NCI-H1105 (cell line): ENCODE measurements at places on chromosomes 7 and 10.

DNA sequence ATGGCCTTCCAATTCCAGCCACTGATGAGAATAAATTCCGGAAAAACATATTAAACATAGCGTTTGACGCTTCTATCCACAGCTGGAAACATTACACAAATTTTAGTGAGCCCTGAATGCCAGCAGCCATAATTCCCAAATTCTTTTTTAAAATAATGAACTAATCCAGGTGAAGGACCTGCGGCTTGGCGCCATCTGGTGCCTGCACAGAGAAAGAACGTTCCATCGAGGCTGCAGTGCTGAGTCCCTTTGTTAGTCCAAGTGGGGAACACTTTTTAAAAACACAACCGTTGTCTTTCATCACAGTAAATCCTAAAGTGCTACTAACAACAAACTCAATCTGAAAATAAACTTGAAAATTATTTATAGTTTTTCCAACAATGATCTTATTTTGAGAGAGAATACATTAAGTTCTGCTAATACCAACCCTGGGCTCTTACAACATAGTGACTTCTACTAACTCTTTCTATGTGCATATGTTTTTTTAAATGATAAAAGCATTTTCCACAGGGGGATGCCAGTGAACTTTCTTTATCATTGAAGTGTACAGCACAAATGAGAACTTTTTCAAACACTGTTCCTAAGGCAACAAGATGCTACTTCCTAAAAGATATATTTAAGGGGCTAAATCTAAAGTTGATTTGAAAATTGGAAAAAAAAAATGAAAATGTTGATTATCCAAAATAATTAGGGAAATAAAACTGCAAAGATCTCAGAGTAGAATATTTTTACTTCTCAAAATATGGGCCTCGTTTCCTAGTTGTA lies 166.9 kb upstream of the RNF32 start:
- DNase-seq = peak; percentile 48

DNA sequence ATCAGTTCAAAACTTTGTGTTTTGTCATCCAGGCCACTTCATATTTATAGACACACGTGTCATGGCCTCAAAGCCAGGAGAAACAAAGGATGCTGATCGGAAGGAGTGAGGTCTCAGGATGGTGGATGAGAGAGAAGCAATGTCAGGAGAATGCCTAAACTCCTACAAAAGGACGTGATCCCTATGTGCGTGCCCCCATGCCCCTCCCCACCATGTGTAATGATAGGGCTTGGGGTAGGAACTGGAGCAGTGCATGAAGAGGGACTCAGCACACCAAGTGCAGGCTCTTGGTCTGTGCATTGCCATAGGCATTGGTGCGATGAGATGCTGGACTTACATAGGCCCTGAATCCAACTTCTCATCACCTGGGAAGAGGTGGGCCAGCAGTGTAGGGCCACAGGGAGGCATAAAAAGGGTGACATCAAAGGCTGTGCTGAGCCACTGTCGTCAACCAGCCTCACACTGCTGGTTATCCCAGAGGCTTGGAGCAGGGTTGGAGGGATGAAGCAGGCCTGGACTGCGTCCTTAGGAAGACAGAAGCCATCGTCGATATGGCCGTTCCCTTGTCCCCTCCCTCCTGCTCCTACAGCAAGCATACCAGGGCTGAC lies 46.9 kb upstream of the GDF10 start:
- DNase-seq = no peak

GRCh38 chr7:29375641-29376562 lies 181.3 kb downstream of the CHN2 start:
- DNase-seq = no peak

- DNase-seq = no peak
These were observed 16.5 kb downstream of the ANLN start for GRCh38 chr7:36406156-36406555.

- DNase-seq = no peak
These were observed 9.1 kb upstream of the CSGALNACT2 start for GRCh38 chr10:43128958-43129706.

DNA sequence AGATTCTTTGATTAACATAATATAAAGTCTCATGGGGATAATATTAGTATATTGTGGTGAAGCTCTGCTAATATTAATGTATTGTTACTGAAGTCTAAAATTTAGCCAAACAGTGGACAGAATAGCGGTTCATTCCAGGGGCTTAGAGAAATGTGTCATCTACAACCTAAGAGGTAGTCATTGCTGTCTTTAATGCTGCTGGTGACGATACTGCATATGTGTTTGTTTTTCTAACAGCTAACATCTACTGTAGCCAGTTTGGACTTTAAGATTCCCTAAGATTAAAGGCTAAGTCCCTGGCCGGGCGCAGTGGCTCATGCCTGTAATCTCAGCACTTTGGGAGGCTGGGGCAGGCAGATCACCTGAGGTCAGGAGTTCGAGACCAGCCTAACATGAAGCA lies 102.0 kb upstream of the SAMD8 start:
- DNase-seq = no peak

DNA sequence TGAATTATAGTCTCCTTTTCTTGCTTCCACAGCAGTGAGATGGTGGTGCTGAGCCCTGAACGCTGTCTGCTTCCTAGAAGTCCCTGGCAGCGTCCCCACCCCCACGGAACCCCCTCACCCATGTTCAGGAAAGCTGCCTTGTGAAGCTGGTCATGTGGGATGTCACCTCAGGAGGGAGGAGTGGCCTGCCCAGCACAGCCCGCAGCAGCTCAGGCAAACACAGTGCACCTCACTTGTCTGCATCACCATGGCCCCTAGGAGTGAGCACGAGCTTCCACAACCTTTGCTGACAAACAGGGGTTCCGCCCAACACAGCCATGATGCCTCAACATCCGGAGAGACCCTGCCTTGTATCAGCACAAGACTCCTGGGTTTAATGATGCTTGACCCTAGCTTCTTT lies 508.9 kb downstream of the RPS24 start:
- DNase-seq = no peak

DNA sequence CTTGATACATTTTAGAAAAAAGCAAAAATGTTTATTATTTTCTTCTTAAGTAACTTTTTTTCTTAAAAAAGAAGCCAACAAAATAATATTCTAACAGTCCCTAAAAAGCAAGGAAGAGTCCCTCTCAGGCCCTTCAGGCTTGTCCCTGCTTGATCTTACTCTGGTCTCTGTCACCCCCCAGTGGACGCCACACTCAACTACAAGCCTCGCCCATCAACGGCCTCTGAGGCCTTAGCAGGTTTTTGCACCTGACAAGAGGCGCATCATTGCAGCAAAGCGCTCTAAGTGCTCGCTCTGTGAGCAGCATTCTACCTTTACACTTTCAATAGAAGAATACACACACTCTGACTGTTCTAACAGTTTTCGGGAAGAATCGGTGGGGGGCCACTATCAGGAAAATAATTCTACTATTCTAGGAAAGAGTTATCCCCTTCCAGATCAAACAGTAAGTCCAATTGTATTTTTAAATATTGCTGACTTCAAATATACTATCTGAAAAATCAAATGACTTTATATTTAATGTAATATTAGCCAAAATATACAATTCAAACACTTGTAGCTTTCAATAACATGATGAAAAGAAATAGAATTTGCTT lies 139.2 kb downstream of the USP6NL start:
- peak; percentile 19 for DNase-seq

- no peak for DNase-seq
These were observed 86.8 kb downstream of the MPLKIP start for GRCh38 chr7:40047661-40048060.

- no peak for DNase-seq
These were observed 92.6 kb downstream of the POLL start for GRCh38 chr10:101495324-101495925.

GRCh38 chr10:58435297-58435985 lies 50.2 kb downstream of the TFAM start:
- DNase-seq = no peak

GRCh38 chr10:62335326-62335725 lies 38.8 kb upstream of the ZNF365 start:
- DNase-seq = no peak

DNA sequence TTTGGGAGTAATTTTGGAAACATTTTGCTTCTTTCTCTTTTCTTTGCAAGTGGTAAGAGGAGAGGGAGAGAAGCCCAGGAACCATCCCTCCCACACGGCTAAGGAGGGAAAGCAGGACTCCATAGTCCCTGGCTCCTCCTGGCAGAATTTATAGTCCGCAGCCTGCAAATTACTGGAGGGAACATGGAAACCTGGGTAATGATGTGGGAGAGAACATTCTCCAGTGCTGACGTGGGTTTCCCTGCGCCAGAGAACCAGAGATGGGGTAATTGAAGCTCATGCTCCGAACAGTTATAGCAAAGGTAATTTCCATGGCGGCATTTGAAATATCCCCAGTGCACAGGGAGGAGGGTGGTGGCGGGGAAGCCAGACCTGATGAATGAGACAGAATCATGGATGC lies 320.4 kb downstream of the RPS24 start:
- no peak for DNase-seq

DNA sequence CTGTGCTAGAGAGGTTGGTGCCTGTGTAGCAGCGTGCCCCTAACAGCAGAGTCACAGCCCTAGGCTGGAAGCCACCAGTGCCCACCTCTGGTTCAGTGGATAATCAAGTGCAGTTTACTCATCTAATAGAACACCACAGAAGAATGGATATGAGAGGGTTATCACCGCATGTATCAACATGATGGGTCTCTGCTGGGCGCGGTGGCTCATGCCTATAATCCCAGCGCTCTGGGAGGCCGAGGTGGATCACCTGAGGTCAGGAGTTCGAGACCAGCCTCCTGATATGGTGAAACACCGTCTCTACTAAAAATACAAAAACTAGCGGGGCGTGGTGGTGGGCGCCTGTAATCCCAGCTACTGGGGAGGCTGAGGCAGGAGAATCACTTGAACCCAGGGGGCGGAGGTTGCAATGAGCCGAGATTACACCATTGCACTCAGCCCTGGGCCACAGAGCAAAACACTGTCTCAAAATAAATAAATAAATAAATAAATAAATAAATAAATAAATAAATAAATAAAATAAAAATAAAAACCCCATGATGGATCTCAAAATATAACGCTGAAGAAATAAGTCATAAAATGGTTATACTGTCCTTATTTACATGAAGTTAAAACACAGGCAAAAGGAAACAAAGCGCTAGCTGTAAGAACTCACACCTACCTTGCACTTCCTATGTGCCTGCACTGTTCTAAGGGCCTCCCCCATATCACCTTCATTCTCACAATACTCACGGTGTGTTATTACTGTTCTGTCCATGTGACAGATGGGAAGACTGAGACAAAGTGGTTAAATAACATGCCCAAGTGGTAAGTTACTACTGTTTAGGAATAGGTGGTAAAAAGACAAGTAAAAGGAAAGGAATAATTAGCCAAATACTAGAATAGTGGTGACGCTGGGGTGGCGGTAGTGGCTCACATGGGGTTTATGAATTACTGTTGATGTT lies 70.9 kb downstream of the AMZ1 start:
- DNase-seq = no peak

DNA sequence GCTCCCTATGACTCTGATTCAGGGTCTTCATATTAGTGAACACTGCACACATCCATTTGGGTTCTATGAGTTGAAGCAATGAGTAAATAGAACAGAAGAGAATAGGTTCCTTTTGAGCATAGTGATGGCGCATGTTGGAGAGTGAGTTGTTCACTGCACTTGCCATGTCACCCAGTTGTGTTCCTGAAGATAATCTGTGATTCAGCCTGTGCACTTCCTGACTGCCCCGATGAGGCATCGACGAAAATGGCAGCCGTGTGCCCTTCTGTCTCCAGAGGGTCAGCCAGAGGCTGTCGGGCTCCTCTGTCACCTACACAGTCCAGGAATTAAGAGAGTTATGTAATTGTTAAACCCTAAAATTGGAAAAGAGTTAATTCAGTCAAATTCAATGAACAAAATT lies 94.7 kb downstream of the GALNT11 start:
- DNase-seq = no peak
